ENCODE measurements at places on chromosomes 5 and 9.

DNA sequence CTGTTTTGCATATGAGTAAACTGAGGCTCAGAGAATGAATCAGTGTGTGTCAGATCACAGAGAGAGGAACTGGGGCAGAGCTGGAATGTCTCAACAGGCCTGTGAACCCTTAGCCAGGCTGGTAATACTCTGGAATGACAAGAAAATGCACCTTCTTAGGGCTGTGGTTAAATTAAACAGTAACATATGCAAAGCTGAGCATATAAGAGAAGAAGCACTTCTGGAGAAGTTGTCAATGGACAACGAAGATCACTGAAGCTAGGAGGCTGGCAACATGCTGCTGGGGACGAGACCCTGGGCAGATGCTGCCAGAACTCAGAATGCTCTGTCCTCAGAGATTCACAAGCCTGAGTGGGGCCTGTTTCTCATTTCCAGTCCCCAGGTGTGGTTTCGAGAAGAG lies 64.6 kb upstream of the EPB41L4B start:
- no peak for DNase-seq

DNA sequence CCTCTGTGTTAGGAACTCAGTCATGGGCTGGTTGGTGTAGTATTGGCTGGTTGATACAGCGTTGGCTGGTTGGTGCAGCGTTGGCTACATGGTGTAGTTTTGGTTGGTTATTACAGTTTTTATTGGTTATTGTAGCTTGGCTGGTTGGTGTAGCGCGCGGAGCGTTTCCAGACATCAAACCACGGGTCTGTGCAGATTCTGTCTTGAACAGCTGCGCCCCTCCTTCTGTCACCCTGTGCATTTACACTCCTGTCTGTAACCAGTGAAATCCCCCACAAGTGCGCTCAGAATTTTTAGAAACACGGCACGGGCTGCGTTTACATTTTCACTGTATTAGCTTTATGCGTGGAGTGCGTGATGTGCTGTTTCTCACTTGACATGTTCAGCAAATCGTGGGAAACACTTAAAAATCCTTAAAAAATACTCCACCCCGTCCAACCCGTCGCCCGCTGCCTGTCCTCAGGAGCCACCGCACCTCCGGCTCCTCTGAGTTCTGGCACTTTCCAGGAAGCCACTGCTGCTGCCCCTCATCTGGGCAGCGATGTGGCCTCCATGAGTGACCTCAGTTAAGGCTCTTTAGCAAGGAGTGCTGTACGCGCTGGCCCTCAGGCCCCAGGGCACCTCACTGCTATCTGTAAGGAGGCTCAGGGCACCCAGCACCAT lies 20.8 kb downstream of the NKD2 start:
- DNase-seq: no peak

DNA sequence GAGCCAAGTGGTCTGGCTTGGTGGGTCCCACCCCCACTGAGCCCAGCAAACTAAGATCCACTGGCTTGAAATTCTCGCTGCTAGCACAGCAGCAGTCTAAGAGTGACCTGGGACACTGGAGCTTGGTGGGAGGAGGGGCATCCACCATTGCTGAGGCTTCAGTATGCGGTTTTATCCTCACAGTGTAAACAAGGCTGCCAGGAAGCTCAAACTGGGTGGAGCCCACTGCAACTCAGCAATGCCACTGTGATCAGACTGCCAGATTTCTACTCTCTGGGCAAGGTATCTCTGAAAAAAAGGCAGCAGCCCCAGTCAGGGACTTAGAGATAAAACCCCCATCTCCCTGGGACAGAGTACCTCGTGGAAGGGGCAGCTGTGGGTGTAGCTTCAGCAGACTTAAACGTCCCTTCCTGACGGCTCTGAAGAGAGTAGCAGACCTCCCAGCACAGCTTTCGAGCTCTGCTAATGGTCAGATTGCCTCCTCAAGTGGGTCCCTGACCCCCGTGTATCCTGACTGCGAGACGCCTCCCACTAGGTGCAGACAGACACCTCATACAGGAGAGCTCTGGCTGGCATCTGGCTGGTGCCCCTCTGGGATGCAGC lies 18.2 kb upstream of the STK32A start:
- DNase-seq: no peak

- DNase-seq: no peak
Measured at GRCh38 chr9:109113892-109114609, 5.7 kb downstream of the TMEM245 start.

DNA sequence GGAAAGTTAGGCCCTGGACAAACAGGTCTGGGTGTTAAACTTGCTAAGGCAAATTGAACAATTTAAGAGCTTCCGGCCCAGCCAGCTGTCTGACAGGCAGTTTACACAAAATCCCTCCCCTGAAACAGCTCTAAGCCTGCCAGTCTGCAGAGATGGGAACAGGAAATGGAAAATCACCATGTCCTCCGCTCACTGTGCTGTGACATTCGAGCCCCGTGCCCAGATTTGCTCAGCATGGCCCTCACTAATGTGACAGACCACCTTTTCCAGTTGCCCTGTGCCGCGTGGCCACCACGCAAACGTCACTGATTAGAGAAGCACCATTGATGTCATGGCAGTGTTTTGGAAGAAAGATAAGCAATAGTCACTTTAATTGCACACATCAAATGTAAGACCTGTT lies 41.0 kb downstream of the CCNJL start:
- DNase-seq: peak; percentile 18

DNA sequence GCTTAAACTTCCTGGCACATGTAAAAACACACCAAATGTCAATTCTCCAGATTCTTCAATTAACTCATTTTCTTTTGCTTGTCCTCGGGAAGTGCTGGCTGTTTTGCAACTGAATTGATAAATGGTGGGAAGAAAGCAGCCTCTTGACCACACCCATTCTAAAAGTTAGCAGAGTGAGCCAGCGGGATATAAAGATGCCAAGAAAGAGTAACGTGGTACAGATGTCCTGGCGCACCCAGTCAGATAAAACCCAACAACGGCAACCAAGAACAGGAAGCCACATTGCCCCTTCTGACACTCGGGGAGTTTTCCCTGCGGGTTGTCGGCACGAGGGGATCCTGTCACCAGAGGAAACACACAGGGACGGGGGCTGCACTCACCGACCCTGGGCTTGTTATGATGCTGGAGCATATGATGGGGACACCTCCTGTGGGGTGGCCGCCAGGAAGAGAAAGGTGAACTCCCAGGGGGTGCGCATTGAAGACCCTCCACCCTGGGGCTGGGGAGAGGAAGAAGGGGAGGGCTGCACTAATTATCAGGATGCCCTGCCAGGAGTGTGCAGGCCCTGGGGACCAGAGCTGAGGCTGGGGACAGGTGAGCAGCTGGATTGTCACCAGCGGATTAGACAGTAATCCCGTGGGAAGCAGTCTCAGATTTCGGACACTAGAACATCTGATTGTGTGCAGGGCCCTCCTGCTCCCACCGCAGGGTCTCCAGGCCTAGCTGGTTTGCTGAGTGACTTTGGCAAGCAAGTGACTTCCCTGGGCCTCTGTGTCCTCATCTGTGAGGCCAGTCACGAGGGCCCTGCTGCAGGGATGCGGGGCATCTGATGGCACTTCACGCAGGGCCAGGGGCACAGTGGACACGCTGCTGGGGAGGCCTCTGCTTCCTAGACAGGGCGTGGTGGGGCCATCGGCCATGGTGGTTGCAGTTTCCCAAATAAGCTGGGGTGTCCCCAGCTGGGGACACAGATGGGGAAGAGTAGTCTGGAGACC lies 59.2 kb downstream of the CRB2 start:
- no peak for DNase-seq

DNA sequence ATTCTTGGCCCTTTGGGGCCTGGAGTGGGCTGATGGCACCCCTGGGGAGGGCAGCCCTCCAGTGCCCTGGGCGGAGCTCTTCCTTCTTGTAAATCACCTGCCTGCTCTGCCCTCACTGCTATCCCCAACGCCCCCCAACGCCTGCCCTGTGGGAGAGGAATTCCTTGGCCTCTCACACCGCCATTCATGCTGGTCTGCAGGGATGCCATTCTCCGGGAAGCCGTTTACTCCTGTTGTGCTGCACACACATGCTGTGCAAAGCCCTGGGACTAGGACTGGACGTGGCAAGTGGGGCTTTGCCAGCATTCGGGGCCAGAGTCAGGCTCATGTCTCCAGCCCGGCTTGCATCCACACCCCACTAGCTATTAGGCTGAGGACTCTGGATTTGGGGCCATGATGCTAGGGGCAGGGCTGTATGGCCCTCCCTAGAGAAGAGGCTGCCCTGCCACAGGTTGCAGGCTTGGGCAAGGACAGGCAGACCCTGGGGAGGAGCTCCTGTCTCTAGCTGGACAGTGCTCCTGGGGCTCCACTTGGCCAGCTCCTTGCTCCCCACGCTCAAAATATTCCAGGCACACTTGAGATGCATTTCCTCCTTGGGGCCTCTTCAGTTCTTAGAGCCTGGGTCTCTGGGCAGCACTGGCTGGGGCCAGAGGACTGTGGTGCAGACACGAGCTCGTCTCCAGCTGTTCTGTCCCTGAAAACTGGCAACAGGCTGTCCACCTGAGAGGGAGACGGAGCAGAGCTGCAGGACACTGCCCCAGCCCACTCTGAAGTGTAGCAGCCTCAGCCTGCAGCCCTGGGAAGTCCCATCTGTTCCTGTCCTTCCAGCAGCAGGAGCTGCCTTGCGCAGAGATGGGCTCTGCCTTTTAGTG lies 226.9 kb downstream of the CACNA1B start:
- DNase-seq: no peak

DNA sequence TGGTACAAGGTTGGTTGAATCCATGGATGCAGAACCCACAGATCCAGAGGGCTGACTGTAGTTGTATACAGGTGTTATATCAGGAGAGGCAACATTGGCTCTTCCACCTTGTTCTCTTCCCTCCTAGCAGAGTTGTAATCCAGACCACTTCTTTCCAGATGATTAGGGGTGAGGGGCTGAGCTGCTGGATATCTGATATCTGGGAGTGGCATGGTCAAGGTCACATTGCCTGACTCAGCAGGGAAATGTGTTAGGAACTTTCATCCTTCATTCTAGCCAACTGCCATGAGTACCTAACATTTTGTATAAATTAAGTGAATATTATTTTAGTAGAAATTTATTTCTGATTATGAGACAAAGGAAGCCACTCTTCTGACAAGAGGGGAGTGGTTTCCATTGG lies 7.3 kb downstream of the DAPK1 start:
- DNase-seq: no peak

GRCh38 chr9:3497401-3497800 lies 28.4 kb downstream of the RFX3 start:
- DNase-seq: no peak

DNA sequence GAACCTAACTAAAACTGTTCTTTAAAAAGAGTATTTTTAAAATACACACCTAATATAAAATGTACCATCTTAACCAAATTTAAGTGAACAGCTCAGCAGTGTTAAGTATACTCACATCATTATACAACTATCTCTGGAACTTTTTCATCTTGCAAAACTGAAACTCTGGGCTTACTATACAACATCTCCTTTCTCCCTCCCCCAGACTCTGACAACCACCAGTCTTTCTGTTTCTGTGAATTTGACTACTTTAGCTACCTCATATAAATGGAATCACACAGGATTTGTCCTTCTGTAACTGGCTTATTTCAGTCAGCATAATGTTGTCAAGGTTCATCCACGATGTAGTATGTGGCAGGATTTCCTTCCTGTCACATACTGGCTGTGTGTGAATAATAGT lies 93.5 kb downstream of the FOXD1 start:
- no peak for DNase-seq

GRCh38 chr9:99822109-99822805 lies 572 bp downstream of the NR4A3 start:
- DNase-seq: no peak

GRCh38 chr9:138073408-138073807 lies 195.8 kb downstream of the CACNA1B start:
- DNase-seq: no peak

DNA sequence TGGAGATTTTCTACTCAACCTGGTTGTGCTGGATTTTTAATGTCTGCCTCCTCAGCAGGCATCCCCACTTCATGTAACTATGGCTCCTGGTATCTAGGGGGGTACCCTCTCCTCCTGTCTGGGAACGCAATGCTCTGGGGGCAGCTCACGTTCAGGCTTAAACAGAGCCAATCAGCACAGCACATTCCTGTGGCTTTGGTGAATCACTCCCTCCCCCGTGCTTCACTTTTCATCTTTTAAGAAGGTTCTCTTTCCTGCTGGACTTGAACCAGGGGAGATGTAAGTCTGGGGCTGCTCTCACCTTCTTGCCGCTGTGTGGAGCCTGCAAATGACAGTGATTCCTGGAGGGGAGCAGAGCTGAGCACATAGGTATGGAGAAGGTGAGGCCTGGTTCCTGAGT lies 101.2 kb downstream of the MSX2 start:
- DNase-seq: no peak

- no peak for DNase-seq
Measured at GRCh38 chr9:137243626-137244485, 2.8 kb downstream of the TUBB4B start.

DNA sequence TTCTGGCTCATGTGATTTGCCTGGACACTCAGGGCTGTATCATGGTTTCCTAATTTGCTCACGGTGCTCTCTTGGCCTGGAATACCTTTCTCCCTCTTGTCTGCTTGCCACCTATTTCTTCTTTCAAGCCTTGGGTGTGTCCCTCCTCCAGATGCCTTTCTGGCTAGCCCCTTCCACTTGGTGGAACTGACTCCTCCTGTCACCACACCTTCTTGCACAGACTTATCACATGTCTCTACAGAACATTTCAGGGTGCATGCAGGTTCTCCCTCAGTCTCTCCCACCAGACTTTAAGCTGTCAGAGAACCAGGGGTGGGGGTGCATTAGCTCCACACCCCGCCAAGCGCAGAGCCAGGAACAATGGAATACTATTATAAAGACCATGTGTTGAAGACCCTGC lies 1.9 kb downstream of the TBC1D2 start:
- no peak for DNase-seq

DNA sequence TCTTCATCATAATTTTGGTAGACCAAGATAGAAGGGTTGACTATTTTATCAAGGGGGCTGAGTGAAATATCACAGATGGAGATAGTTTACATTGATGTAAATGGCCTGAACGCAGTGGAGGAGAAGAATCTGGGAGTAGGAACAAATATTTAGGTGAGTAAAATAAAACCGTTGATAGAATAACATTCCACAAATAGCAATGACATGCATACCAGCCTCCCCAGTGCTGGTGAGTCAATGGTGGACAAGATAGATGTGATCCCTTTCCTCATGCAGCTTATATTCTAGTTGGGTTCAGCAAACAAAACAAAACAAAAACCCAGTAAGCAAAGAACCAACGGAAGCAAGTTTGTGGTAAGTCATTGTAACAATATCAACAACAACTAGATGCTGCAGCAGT lies 385.2 kb downstream of the FAM170A start:
- no peak for DNase-seq

DNA sequence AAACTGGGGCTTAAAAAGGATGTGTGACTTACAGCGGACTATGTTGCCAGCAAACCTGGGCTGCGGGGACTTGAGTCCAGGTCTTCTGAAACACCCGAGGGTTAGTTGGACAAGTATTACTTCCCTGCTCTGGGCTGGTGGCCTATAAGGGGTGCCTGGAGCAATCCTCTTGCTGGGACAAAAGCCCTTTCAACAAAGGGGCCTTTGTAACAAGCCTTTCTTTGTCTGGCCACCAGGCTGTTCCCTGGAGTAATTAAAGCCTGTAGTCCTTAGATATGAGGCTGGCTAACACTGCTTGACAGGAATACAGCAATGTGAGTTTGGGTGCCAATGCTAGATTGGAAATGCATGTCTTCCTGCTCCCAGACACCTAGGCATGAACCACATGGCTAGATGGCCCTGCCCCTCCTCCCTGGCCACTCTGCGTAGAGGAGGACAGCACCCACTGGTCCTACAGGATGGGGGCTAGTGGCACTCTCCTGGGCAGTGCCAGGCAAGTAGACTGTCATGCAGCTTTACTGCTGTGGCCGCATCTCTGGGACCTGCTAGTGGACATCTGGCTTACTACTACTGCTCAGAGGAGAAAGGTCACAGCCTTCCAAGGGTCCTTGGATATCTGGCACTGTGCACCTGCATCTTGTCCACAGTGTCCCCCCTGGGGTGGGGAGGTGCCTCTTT lies 343.1 kb downstream of the ZSWIM6 start:
- DNase-seq: no peak
